Panc1 (cell line): ENCODE measurements at places on chromosomes 5 and 9. TPM values are rescaled to one million over a fixed set of nuclear protein-coding genes. Genes with fewer than 3 reads are reported as not detected.

DNA sequence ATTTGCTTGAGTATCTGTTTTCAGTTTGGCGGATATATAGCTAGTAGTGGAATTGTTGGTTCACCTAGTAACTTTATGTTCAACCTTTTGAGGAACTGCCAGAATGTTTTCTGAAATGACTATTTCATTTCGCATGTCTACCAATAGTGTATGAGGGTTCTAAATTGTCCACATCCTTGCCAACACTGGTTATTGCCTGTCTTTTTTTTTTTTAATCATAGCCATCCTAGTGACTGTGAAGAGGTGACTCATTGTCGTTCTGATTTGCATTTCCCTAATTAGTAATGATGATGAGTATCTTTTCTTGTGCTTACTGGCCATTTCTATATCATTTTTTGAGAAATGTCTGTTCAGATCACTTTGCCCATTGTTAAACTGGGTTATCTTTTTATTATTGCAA lies 52.5 kb downstream of the PRLR start:
- no peak for DNase-seq
- H3K36me3 ChIP-seq: no peaks in the 10 kb centered on the region
- H3K4me1 ChIP-seq: no peaks in the 10 kb centered on the region
- no peak overlapping the region for H3K27ac ChIP-seq
- no peak overlapping the region for H3K4me3 ChIP-seq
- no peaks in the 10 kb centered on the region for H3K27me3 ChIP-seq

DNA sequence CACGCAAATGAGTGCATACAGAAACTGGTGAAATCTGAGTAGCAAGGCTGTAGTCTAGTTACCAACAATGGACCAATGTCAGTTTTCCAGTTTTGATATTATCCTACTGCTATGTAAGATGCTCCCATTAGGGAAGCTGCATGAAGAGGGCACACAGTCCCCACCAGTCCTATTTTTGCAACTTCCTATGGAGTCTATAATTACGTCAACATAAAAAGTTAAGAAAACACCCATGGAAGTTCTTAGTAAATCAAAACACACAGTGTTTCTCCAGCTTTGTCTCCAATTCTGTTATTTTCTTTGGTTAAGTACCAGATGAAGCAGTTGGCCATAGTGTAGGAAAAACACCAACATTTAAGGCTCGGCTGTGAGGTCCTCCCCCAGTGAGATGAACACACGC lies 58.7 kb downstream of the FAT2 start:
- peaks cover 4% of the 10 kb centered on the region; the same call in 1 of the 2 replicates for H3K27me3 ChIP-seq
- H3K4me3 ChIP-seq: no peak overlapping the region
- H3K36me3 ChIP-seq: no peaks in the 10 kb centered on the region
- no peak overlapping the region for H3K27ac ChIP-seq
- no peak for DNase-seq

GRCh38 chr5:170269579-170269978 lies 28.0 kb downstream of the LCP2 start:
- DNase-seq: no peak
- H3K27ac ChIP-seq: no peak overlapping the region
- no peak overlapping the region for H3K4me3 ChIP-seq
- H3K27me3 ChIP-seq: peaks cover 14% of the 10 kb centered on the region
- no peaks in the 10 kb centered on the region for H3K36me3 ChIP-seq

- peak overlapping the region; percentile 88 for H3K27ac ChIP-seq
- H3K36me3 ChIP-seq: no peaks in the 10 kb centered on the region; the same call in 1 of the 2 replicates
- H3K27me3 ChIP-seq: no peaks in the 10 kb centered on the region
- H3K4me1 ChIP-seq: peaks cover 38% of the 10 kb centered on the region
- peak overlapping the region; percentile 63 for H3K4me3 ChIP-seq
- DNase-seq: no peak
Observed at GRCh38 chr9:137087409-137087925, 682 bp downstream of the MAN1B1 start.

DNA sequence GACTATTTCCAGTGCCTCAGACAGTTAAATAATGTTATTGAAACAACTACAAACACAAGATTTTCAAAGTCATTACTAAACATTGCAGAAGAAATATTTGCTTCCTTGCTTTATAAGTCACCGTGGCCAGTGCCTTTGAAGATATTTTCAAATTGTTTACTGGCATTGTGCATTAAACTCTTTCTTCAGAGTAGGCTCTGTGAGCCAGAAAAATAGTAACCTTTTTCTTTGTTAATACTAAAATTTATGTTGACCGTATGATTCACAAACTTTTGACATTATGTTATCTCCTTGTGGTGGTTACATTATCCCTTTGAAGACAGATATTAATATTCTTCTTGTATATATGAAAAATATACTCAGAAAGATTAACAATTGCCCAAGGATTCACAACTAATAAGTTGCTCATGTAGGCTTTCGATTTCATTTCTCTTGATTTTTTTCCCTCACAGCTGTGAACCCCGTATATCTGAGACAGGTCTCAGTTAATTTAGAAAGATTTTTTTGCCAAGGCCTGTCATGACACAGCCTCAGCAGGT lies 140.1 kb downstream of the NR3C1 start:
- no peak overlapping the region for H3K4me3 ChIP-seq
- H3K27me3 ChIP-seq: no peaks in the 10 kb centered on the region
- peak overlapping the region; percentile 20; the same call in 1 of the 2 replicates for H3K27ac ChIP-seq
- no peaks in the 10 kb centered on the region for H3K36me3 ChIP-seq

- H3K27me3 ChIP-seq: no peaks in the 10 kb centered on the region
- H3K36me3 ChIP-seq: no peaks in the 10 kb centered on the region
- H3K4me3 ChIP-seq: no peak overlapping the region
- H3K27ac ChIP-seq: no peak overlapping the region
Observed at GRCh38 chr9:130220352-130220751, 45.2 kb upstream of the HMCN2 start.

DNA sequence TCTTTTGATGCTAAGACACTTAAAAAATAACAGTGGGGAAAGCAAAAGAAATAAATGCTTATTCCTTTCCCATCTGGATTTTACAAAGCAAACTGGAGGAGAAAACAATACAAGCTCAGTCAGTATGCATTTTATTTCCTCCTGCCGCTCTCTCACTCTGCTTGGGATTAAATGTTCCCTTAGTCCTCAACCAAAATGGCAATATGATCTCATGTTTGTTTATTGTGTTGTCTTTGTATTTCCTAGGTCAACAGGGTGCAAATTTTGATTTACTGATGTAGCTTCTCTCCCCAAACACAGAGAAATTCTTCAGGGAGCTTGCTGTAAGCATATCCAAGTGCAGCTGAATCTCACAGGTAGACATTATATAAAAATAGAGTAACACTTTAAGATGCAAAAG lies 92.1 kb upstream of the ERBIN start:
- H3K4me1 ChIP-seq: no peaks in the 10 kb centered on the region
- DNase-seq: no peak
- H3K4me3 ChIP-seq: no peak overlapping the region
- no peaks in the 10 kb centered on the region for H3K27me3 ChIP-seq
- H3K27ac ChIP-seq: no peak overlapping the region

GRCh38 chr5:4862500-4862899 lies 277.6 kb upstream of the ADAMTS16 start:
- no peak overlapping the region for H3K4me3 ChIP-seq
- H3K27ac ChIP-seq: no peak overlapping the region
- no peaks in the 10 kb centered on the region for H3K36me3 ChIP-seq
- no peaks in the 10 kb centered on the region for H3K27me3 ChIP-seq
- H3K4me1 ChIP-seq: no peaks in the 10 kb centered on the region

DNA sequence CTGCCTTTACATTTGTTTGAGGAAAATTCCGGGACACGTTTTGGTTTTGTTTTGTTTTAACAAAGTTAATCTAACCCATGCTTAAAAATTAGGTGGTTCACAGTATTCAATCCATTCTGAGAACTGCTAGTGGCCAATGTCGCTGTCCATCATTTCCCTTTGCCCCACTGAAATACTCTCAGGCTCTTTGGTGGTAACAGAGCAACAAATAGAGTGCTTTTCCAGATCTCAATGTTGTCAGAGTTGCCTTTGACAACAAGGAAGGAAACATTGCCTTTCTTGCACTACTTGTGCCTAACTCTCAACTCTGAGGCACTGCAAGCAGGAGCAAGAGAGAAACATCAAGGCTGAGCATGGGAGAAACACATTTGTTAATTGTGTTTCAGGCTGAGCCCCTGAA lies 154.0 kb downstream of the MCTP1 start:
- no peaks in the 10 kb centered on the region for H3K36me3 ChIP-seq
- H3K4me3 ChIP-seq: no peak overlapping the region
- no peak overlapping the region for H3K27ac ChIP-seq
- DNase-seq: no peak
- H3K4me1 ChIP-seq: no peaks in the 10 kb centered on the region

DNA sequence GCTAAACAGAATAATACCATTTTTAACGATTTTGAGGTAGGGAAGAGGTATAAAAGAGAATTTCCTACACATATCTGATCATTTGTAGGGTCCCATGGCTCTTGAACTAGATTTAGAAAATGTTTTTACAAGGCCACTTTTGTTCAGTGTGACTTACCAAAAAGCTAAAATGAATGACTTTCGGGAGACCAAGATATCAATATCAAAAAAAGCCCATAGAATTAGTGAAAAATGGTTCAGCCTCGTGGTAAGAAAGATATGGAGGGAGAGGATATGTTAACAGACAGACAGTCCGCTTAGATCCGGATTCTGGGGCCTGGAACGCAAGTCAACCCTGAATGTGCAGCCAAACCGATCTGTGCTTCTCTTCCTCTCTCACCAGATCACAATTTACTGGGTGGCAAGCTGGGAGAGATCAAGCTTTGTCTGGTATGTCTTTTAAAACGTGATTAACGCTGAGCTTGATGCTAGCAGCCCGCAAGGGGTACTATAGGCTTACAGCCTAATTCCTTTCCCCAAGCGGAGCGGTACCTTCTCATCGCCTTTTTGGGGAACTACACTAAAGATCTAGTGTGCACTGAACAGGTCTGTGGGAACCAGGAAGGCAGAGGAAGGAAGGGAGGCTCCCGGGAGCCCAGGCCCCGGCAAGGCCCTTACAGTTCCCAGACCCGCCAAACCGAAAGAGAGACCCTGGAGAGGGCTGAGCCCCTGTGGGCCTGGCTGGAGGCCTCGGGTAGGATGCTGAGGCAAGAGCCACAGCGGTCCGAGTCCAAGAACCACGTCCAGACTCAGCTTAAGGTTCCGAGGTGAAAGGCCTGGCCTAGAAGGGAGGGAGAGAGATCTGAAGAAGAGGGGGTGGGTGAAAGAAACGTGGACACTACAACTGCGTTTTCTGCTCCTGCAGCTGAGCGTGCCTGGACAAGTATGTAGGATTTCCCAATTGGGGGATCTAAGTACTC lies 2.9 kb downstream of the NR2F1-AS1 start:
- H3K4me3 ChIP-seq: peak overlapping the region; percentile 68
- H3K27me3 ChIP-seq: no peaks in the 10 kb centered on the region
- peak overlapping the region; percentile 94 for H3K27ac ChIP-seq
- no peak for DNase-seq
- H3K36me3 ChIP-seq: peaks cover 2% of the 10 kb centered on the region; the same call in 1 of the 2 replicates

Gene SLC9A3
- total RNA-seq: 2.0 TPM

Gene CTXN3
- not detected for total RNA-seq

Gene TICAM2
- 1.6 TPM for total RNA-seq

DNA sequence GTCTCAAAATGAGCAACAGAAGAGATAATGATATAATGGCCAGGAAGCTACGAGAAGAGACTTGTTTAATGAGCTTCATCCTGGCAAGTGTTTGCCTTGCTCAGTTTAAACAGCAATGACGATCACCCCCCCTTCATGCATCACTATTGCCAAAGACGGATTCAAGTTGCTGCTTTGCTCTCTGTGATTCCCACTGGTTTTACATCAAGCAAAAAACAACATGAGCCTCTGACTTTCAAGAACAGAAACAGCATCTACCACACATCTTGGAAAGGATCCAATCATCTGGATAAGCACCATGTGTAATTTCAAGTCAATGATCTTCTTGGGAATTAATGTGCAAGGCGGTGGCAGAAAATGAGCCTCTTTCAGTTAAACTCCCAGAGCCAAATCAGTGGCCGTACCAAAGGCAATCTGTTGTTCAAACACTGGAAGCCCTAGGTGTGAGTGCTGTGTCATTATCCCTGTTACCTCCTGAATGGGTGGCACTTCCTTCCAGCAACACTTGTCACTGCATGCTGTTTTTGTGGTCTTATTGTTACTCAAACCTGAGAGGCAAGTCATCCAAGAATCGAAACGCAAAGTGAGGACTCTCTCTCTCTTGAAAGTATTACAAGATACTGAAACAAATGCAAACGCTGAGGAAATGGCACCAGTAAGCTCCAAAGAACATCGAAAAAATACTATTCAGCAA lies 72.8 kb downstream of the MED27 start:
- no peaks in the 10 kb centered on the region for H3K27me3 ChIP-seq
- peak overlapping the region; percentile 82 for H3K27ac ChIP-seq
- DNase-seq: no peak
- H3K4me1 ChIP-seq: peaks cover 26% of the 10 kb centered on the region

DNA sequence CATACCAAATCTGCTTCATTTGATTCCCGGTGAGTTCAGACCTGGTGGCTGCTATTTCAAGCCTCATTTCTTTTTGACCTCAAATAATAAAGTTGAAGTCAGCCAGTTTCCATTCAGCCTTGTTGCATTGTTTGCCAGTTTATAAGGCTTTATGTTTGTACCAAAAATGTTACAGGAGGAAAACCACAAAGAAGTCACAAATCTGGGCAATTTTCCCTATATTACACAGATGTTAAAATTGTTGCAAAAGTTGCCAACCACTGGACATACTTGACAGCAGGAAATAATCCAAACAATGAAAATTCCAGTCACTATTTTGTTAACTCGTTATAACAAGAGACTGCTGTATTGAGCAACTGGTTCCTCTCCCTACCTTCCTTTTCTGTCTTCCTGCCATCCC lies 1325.0 kb upstream of the DMAC1 start:
- no peak for DNase-seq
- no peaks in the 10 kb centered on the region for H3K4me1 ChIP-seq
- H3K27ac ChIP-seq: no peak overlapping the region
- H3K4me3 ChIP-seq: no peak overlapping the region

DNA sequence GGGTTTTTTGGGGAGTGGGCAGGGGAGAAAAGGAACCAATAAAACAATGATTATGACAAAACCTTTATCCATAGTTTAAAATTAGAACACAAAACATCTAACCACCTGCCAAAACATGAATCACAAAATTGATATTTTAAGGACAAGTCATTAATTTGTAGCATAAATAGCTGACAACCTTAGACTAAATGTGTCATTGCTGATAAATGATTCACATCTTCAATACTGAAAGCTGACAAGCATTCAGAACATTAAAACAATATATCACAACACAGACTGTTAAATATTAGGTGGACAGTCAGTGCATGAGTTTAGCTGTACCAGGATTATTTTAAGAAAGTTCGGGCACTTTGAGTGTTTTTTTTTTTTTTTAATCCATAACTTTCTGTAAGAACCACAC lies 71.5 kb downstream of the NR3C1 start:
- H3K27ac ChIP-seq: no peak overlapping the region
- H3K27me3 ChIP-seq: no peaks in the 10 kb centered on the region
- H3K4me3 ChIP-seq: no peak overlapping the region
- H3K36me3 ChIP-seq: no peaks in the 10 kb centered on the region

DNA sequence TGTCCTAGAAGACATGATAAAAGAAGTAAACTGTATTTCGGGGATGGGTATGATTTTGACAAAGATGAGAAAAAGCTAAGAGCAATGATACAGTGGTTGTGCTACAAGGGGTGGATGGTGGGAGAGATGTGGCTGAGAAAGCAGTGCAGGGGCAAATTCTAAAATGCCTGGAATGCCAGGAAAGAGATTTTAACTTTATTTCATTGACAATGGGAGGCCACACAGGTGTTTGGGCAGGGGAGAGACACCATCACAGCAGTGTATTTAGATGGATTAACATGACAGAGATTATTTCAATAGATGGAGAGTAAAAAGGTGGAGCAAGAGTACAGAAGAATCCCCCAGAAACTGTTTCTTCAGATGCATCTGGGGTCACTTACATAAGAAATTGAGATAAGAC lies 71.2 kb downstream of the MAMDC2 start:
- H3K27me3 ChIP-seq: no peaks in the 10 kb centered on the region
- no peaks in the 10 kb centered on the region for H3K4me1 ChIP-seq
- no peak for DNase-seq
- no peak overlapping the region for H3K27ac ChIP-seq
